ENCODE measurements at places on chromosomes 2 and 18.
A peak's percentile ranks its signal among the peaks of the same experiment; 100 is the strongest.

DNA sequence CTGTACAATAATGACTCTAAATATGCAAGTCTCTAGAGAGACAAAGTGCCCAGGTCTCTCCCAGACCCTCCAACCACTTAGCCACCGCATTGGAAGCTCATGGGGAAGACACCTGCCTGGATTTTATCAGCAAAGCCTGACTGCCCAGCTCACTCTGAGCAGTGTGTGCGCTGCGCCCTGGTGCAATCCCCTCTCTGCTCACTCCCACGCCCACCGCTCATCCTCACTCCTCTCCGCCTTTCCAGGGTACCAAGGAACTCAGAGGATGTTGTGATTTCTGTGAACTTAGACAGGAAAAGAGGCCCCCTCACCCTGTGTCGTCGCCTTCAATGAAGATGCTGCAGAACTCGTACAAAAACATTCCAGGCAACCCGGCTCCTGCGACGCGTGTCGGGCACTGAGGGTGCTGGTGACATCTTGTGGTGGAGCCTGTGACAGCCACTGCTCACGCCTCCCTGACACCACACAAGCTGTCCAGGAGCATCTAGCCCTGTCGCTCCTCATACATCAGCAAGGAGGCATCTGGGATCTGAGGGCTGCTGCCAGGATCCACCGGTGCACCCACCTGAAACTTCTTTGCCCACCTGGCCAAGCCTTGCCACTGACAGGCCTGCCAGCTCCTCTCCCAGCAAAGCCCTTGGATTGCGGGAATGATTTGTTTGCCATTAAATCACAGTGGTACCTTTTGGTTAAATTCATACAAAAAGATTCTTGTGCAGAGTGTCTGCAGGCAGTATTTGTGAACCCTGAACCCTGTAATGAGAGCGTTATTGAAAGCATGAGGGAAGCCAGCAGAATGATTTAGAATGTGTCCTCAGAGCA is 220.4 kb downstream of the ZNF516 start:
- DNase-seq = no peak

DNA sequence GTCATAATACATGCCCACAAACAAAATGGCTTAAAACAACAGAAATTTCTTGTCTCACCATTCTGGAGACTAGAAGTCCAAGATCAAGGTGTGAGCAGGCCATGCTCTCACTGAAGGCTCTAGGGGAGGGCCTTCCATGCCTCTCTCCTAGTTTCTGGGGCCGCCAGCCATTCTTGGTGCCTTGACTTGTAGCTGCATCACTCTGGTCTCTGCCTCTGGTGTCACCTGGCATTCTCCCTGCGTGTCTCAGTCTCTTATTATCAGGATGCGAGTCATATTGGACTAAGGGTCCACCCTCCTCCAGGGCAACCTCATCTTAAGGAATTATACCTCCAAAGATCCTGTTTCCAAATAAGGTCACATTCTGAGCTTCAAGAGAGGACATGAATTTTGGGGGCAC is 76.1 kb downstream of the KCNF1 start:
- no peak for DNase-seq

- no peak for DNase-seq
These were observed 309.0 kb downstream of the CMPK2 start for GRCh38 chr2:6556755-6557154.

DNA sequence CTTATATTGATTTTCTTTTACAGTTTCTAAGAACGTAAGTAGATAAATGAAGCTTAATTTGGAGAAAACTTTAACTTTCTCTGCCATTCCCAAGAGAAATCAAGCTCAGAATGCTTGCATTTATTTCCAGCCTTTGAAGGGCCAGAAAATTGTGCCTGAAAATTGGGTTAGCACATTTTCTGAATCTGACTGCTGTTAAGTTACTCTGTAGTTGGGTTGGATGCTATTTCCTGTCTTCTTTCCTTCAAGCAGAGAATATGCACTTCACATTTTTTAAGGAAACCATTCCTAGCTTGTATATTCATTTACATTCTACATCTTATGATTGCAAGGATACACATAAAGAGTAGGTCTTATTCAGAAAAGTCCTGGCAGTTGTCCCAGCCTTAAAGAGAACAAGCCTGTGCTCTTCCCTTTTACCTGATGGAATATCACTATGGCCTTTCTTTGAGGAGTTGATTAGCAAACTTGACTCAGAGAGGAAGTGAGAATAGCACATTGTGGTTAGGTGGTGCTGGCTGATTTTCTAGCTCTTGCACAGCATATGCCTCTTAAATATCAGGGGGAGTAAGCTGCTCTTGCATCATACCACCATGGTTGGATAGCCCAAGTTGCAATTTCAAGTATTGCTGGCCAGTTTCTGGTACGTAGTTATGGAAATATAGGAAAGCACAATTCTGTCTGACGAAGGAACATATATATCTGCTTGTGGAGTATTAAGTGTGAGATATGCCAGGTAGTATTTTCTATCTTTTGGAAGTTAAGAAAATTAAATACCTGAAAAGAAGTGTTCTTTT is 133.7 kb downstream of the COMMD1 start:
- peak; percentile 68 for DNase-seq

DNA sequence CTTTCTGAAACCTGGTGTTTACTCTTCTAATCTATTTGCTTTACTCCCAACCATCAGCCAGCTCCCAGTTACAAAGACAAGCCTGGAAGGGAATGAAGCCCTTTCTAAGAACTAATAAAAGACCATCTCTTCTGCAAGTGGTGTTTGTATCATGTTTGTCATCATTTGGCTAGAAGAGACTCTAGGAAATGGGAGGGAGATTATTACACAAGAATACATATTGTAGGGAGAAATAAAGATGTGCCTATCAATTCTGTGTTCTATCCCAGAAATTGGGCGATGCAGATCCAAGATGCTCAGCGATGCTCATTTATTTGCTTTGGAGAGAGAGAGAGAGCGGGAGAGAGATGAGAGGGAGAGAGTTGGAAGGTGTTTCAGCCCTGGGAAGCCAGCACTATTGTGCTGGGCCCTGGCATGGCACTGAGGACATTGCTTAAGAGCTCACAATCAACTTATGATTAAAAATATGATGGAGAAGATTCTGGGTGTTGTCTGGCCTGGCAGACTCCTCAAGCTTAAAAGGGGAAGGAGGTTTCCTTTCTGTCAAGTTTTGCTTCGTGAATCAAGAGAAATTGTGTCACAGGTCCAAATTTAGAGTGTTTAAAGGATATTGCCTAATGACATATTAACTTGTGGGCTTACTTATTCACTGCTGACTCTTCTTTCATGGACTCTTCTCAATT is 41.8 kb upstream of the AFF3 start:
- no peak for DNase-seq

GRCh38 chr2:205802065-205802464 is 119.8 kb downstream of the NRP2 start:
- DNase-seq = no peak

DNA sequence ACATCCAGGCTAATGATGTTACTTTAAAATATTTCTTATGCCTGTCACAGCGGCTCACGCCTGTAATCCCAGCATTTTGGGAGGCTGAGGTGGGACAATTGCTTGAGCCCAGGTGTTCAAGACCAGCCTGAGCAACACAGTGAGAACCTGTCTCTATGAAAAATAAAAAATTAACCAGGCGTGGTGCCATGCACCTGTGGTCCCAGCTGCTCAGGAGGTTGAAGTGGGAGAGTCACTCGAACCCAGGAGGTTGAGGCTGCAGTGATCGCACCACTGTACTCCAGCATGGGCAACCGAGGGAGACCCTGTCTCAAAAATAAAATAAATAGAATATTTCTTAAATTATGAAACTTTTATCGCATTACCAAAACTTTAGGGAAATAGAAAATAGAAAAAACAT is 28.1 kb upstream of the ACTR3 start:
- no peak for DNase-seq

GRCh38 chr2:220053919-220054318 is 426.5 kb downstream of the SLC4A3 start:
- no peak for DNase-seq

DNA sequence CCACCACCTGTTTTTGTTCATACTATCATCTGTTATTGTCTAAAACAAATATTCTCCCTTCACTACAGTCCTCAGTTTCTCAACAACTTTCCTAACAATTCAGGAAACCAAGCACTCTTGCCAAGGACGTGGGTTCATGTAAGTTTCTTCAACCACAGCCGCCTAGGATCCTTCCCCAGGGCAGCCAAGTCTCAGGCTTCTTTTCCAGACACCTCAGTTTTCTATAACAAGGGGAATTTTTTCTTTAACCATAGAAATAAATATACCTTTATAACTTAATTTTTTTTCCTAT is 39.4 kb upstream of the AGPS start:
- DNase-seq = no peak

- no peak for DNase-seq
These were observed 38.0 kb downstream of the SCTR start for GRCh38 chr2:119486196-119486827.

DNA sequence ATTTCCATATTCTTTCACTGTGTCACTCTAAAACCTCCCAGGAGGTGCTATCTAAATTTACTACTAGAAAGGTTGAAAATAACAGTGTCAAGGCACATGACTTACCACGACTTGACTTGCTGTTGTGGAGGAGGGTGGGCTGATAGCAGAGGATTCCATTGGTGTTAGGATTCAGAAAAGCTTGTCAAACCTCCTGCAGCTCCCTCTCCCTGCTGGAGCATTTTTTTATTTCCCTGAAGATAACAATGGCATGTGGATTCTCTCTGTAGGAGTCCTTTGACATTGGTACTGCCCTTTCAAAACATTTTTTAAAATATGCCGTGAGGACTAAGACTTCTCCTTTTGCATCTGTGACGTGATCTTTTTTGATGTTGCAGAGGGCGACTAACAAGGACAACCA is 696.9 kb upstream of the GYPC start:
- no peak for DNase-seq

DNA sequence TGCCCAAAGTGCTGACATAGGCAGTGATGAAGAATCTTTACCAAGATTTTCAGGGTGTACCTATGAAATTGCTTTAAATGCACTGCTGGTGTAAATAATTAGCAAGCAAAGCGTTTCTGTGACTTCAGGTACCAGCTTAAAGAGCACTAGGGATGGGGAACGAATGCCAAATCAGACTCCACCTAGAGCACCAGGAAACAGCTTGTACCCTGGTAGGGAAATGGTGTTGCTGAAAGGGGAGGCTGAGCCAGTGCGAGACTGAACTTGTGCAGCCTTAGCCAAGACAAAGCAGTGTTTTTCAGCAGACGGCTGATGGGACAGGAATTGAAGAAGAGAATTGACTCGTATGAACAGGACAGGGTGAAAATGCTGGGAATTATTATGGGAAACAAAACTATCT is 65.6 kb downstream of the TWSG1 start:
- no peak for DNase-seq

DNA sequence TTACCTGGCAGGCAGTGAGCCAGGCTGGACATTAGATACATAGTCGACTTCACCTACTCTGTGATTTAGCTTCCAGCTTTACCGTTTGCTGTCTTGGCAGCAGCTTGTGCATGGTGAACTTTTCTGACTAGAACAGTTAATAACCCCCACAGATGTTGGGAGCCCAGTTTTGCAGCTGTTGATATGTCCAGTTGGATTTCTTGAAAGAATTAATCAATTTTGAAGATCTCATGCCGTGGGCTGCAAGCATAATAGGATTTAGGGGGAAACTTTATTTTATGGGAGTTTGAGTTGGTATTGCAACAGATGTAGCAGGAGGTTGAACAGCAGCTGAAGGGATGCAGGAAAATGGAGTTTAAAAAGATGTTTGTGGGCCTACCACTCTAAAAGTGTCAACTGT is 13.8 kb downstream of the MYO1B start:
- no peak for DNase-seq

DNA sequence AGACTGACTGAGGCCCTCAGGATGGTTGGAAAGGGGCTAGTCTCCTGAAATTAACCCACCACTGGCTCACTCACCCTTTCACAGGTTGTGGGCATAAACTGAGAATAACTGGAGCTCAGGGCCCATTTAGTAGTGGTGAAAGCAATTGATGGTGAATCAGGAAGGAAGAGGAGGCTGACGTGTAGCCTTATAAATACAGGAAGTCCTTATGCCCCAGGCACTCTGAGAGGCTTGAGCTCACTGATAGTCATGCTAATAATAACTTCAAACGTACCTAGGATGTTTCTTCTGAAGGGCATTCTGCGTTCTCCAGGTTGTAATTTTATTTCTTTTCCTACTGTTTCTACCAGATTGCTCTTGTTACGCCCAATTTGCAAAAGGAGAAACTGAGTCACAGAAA is 328.4 kb downstream of the CLIP4 start:
- DNase-seq = no peak

DNA sequence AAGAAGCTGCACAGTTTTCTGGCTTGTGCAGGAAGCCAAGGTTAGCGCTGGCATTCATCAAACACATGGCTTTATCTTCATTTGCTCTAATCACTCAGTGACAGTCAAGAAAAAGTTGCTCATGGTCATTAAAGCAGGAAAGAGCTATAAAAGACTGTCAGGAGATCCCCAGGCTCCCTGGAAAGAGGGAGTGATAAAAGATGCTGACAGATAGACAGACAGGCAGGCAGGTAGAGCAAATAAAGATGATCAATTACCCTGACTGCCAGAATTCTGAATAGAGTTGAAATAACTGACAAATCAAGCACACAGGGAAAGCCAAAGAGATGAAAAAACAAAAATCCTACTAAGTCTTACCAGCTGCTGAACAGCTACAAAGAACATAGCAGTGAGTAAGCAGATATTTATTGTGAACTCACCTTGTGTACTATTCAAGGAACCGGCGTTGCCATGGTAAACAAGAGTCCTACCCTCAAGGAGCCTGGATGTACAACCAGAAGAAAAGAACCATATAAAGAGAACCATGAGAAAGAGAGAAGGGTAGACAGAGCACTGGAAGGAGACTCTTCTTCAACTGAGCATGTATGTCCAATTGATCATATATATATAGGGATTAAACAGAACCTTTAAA is 68.0 kb downstream of the RNF152 start:
- no peak for DNase-seq

DNA sequence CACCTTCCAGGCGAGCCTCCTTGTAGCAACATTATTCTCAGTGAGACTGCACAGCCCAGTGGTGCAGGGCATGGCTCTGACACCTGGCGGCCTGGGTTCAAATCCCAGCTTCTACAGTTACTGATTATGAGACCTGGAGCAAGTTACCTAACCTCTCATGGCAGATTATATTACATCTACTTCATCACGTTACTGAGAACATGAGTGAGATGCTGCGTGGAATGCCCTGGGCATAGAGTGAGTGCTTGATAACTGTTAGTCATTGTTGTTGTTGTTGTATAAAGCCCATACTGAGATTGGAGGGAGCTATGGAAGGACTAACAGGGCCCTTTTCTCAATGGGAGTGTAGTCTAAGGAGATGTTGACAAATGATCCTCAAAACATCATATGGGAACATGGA is 18.7 kb downstream of the PLCD4 start:
- no peak for DNase-seq

GRCh38 chr2:23953625-23954024 is 13.4 kb downstream of the UBXN2A start:
- no peak for DNase-seq

- DNase-seq = no peak
These were observed 509.6 kb upstream of the RAB6C start for GRCh38 chr2:129469871-129470270.

Measured in GM18507 (cell line).